Stimulated activated CD4-positive, alpha-beta T cell treated with anti-CD3 and anti-CD28 coated beads, Interleukin-1b, Interleukin-23, amount 100 ng/mL, for 4 hours (primary cell): ENCODE measurements at places on chromosomes 5 and 9.

GRCh38 chr9:123115146-123115913, 81.9 kb downstream of the GPR21 start:
- no peak for DNase-seq

DNA sequence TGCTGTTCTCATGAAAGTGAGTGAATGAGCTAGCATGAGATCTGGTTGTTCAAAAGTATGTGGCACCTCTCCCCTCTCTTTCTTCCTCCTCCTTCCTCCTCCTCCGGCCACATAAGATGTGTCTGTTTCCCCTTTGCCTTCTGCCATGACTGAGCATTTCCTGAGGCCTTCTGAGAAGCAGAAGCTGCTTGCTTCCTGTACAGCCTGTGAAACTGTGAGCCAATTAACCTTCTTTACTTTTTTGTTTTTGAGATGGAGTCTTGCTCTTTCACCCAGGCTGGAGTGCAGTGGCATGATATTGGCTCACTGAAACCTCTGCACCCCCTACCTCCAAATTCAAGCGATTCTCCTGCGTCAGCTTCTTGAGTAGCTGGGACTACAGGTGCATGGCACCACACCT, 6.1 kb downstream of the S100Z start:
- no peak for DNase-seq

- no peak for DNase-seq
Measured at GRCh38 chr5:86862093-86862492, 244.4 kb downstream of the COX7C start.

DNA sequence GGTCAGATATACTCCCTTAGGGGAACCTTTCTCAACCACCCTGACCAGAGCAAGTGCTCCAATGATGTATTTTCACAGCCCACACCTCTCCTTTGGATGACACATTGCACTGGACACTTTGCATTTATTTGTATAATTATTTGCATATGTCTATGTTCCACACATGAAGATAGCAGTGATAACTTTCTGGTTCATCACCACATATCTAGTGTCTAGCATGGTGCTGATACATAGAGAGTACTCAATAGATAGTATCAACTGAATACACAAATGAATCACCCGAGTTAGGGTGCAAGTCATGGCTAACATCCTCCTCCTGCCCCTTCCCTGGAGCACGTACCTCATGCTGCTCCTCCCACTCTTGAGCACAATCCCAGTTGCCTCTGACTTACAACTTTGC, 617.6 kb downstream of the EBF1 start:
- no peak for DNase-seq

DNA sequence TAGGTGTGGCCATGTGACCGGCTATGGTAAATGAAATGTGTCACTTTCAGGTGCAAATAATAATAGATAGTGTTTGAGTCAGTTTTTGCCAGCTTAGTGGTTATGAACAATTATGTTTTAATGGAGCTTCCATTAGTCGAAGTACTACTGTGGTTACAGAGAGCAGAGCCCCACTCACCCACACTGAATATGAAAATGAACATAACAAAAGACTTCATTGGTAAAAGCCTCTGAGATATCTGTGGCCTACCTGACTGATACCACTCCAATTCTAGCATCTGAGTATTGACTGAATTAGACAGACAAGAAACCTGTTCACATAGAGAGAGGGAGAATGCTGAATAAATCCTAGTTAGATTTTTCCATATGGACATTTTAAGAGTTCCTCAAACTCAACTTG, 405.6 kb downstream of the BRINP1 start:
- no peak for DNase-seq

DNA sequence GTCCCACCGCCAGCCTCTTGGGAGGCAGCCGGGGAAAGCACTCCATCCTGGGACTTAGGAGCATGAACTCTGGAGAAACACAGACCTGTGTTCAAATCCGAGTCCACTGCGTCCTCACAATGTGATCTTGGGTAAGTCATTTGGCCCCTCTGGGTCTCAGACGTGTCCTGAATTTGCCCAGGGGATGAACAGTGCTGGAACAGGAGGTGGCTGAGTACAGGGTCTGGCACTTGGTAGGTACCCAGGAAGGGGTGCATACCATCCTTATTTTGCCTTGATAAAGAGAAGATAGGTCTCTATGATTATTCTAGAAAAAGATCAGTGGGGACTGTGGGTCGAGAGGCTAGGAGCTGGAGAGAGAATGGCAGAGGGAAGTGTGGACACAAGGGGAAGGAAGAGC, 135.7 kb downstream of the FGF18 start:
- DNase-seq, result no peak
